CD4-positive, alpha-beta T cell treated with Interferon gamma for 1 hour (primary cell): ENCODE measurements at places on chromosomes 12 and 14.

DNA sequence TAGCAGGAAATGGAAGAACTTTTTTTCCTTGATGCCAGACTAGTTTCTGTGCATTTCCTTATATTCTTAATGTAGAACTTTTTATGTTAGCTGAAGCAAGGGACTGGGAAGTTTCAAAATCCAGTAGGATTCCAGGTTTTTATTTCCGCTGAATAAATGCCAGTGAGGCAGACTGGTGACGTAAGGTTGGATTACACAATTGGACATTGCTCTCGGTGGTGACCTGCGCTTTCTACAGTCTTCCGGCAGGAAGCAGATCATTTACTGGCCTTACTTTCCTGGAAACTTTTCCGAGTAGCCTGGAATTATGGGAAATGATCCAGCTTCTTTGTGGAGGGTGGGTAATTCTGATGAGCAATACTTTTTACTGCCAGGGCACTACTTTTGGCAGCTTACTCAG lies 3.6 kb downstream of the IFT43 start:
- DNase-seq: no peak

DNA sequence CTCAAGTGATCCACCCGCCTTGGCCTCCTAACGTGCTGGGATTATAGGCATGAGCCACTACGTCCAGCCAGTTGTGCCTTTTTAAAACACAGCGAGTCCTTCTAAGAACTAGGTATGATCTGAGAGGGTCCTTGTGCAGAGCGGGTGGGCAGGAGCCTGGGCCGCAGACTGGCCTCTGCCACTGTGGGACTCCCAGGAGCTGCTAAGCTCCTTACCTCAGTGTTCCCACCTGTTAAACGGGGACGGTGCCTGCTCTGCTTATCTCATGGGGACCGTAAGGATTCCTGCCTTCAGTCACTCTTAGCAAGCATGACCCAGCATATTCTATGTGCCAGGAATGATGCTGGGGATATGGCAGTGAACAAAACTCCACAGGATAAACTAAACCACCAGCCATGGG lies 136.9 kb downstream of the RBM19 start:
- no peak for DNase-seq

GRCh38 chr12:28191051-28192048 lies 1.1 kb downstream of the CCDC91 start:
- DNase-seq: peak; percentile 58

DNA sequence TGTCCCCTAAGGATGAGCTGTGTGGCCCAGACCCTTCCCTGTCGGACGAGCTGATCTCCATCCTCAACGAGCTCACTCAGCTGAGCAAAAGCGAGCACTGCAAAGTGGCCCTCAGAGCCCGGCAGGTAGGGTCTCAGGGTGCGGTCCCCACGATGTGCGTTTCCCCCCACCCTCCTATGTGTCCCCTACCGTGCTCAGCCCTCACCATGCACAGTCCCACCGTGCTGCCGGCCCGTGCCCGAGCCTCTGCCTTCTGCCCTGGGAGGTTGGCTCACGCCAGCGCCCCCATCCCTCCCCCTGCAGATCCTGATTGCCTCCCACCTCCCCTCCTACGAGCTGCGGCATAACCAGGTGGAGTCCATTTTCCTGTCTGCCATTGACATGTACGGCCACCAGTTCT lies 86.6 kb downstream of the FOXN4 start:
- DNase-seq: no peak

DNA sequence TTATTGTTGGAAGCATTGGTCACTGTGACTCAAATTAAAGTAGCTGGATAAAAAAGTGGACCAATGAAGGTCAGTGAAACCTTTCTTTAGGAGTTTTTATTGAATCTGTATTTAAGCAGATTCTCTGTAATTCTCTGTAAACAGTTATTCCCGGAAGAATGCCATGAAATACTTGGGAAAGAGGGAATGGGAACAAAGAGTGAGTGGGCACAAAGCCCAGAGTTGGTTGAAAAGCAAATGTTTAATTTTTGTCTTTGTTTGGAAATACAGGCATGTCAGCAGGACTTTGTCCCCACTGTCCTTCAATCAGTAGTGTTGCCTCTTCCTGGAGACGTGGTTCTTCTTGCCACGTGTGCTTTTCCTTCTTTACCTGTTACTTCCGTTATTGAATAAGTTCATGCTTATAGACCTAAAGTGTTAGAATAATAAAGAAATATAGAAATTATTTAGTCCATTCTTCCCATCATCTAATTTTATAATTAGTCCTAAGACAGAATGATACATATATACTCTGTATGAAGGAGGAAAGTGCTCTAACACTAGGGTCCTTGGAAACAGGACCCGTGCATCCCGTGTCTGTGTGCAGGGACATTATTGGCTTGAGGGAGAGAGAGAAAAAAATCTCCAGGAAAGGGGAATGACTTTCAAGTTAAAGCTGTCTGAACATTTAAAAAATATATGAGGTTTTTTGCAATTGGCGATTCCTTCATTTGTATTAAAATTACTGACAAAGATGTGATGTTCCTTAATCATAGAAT lies 2.0 kb upstream of the ANG start:
- DNase-seq: no peak
